Fibroblast of villous mesenchyme (primary cell): ENCODE measurements at places on chromosomes 2 and 18.

- peak; percentile 80 for DNase-seq
These were observed 159.4 kb downstream of the PIK3C3 start for GRCh38 chr18:42114310-42114943.

GRCh38 chr2:68357605-68358337, 7.3 kb upstream of the PLEK start:
- DNase-seq = peak; percentile 63

GRCh38 chr2:240518981-240519380, 38.8 kb downstream of the ANKMY1 start:
- no peak for DNase-seq

DNA sequence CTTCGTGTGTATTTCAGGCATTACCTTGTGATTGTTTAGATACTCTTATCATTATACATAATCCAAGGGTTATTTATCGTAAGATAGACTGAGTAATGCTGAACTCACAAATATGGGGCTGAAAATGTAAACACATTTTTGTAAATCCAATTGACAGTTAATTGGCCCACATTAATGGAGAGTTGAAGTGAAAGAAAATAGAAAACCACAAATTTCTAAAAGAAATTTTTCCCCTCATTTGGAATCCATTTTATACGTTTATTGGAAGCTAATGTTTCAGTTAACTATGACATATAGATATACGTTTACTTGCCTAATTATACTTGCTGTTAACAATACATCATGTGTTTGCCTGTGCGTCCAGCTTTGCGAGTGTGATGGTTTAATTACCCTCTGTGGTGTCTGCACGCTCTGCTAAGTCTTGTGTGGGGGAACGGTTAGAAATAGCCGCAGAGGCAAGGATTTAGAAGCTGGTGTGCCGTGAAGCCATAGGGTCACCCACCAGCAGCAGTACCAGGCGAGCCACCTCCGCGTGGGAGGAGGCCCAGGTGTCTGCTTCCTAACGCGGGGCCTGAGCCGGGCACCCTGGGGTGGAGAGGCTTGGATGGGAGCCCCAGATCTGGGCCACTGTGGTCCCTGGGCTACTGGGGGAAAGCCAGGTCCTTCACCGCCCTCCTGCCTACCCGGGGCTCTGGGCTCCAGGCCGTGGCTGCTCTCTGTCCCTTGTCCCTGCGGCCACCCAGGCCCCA, 38.0 kb downstream of the TSHZ1 start:
- DNase-seq = peak; percentile 52

DNA sequence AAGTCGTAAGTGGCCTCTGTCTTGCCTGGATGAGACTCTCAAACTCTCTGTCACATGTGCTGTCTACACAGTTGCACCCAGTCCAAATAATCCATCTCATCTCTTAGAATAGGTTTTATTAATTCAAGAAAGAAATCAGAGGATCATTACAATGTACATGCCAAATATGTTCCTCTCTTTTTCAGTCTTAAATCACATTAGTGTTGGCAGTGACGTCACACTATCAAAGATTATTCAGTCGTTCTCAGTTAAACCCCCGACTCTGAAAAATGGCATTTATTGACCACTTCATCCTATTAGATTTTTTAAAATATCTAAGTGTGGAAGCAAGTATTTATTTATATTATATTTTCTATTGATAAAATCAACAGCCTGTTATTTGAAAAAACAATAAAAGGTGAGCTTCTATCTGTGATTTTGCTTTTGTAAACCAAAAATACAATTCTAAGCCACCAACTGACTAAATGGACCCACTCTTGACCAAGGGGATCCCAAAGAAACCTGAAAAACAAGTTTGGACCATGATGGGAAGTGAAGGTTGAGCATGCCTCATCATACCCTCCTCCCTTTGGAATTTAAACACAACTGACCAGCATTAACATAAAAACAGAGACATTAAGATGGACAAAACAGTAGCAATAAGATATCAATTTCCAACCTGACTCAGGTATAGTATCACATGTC, 1894.4 kb upstream of the LRRTM1 start:
- no peak for DNase-seq

GRCh38 chr2:160679686-160680085, 186.1 kb upstream of the RBMS1 start:
- DNase-seq = no peak

GRCh38 chr2:66633631-66634030, 198.7 kb downstream of the MEIS1 start:
- DNase-seq = no peak

- DNase-seq = no peak
These were observed 70.8 kb downstream of the RTN4 start for GRCh38 chr2:54979321-54980044.

DNA sequence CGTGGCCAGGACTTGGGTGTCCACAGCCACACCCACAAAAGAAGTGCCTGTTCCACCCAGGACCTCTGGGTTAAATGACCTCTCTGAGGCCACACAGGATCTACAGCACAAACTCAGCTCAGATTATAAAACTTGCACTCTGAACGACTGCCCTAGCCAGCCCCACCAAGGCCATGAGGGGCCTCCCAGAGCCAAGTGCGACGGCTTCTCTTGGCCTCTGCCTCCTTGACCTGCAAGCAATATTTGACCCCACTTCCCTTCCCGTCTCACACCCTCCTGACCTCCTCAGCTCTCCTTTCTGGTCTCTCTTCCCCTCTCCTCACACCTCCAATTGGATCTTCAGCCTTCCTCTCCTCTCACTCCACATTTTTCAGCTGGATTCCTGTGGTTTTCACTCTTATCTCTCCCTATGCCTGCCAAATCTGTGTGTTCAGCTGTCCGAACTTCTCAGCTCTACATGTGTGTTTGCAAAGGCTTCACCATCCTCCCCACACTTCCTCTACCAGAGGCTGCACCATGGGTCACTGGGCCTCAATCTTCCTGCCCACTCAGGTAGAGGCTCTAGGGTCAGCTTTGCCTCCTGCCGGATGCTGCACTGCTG, 25.3 kb upstream of the STEAP3 start:
- DNase-seq = peak; percentile 61

DNA sequence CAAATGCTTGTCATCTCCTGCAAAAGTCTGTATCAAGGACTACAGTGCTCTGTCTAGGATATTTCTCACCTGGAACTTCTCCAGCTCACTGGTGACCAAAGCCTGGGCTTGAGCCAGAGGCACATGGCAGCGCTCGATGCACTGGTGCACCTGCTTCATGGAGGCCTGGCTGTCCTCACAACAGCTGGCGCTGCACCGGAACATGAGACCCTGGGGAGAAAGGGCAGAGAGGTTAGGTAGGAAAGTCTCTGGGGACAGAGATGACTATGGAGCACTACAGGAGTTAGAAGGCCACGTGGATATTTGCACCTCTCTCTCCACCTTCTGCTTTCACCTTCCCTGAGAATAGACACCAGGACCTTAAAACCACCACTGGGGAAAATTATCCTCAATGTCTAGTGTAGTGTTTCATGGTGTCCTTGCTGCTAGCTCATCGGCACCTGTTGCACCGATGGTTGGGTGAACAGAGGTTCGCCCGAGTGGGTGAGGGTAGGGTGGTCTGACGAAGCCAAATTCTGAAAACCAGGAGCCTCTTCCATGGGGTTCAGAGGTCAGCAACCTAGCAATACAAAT, 1.0 kb downstream of the FAM136A start:
- DNase-seq = no peak

DNA sequence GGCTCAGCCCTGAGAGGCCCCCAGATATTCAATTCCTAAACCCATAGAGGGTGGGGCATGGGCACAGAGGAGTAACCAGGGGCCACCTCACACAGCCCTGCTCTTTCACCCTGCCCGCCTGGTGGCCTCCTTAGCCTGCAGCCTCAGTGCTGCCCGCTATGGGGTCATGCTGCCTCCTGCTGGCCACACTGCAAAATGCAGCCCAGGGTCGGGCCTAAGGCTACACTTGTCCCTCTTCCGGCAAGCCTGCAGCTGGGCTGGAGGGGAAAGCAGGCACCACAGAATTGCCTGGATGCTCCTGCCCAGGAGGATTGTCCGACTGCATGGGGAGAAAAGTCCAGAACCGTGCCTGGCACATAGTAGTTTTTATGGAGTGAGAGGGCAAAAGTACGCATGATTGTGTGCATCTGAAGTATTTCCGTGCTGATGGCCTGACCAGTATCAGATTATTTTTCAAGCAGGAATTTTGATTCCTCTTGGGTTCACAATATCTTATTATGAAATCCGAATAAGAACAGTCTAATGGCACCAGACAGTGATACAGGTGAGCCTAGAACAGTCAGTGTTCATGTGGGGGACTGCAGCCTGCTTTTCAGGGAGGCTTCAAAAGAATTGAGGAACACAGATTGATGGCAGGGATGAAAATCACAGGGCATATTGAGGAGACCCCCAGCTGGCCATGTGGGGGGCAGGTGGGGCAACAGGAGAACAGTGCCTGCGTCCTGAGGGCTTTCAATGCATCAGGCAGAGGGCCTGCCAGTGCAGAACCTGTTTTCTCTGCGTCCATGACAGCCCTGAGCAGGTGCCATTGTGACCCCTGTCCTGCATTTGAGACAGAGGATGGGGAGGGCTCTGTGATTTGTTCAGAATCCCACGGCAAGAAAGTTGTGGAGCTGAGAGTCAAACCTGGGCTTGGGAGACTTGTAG, 51.2 kb upstream of the ALPP start:
- peak; percentile 45 for DNase-seq

GRCh38 chr2:19131871-19132270, 226.6 kb downstream of the OSR1 start:
- DNase-seq = no peak

- DNase-seq = no peak
These were observed 58.2 kb downstream of the SLC9A2 start for GRCh38 chr2:102677244-102678215.

DNA sequence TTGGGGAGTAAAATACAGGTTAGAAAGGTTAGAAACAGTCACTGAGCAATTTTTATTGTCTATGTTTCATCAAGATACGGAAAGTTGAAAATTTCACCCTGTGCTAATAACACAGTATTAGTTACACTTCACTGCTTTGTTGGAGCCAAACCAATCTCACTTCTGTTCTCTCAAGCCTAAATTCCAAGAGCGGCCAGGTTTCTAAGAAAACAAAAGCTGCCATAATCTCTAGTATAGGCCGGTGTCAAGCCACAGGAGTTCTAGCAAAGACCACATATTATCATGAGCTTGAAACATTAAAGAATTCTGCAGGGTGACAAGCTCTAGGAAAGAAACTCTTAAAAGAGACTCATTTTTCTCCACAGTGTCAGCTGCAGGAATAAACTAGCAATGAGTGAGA, 128.7 kb downstream of the TXNL1 start:
- DNase-seq = no peak

- DNase-seq = no peak
These were observed 45.1 kb downstream of the CDH19 start for GRCh38 chr18:66558773-66559172.

- DNase-seq = no peak
These were observed 16.4 kb downstream of the RMC1 start for GRCh38 chr18:23519734-23520133.

GRCh38 chr2:240586919-240587800, 626 bp downstream of the CAPN10 start:
- no peak for DNase-seq

DNA sequence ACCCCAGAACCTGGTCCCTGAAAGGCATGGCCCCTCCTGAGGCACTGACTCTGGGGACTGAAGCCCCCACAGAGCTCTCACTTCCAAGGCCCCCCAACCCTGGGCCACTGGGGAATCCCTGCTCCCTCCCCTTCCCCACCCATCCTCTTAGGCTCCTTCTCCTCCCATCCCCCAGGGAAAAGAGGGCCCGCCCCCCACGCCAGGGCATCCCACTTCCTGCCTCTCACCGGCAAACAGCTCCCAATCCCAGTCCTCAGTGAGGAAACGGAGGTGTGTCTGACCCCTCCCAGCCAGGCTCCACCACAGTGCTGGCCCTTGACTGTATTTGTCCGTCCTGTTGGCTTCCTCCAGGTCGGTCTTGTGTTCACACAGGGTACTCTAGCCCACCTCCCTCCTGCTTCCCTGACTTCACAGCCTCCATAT, 35.0 kb upstream of the PTMA start:
- DNase-seq = peak; percentile 77

DNA sequence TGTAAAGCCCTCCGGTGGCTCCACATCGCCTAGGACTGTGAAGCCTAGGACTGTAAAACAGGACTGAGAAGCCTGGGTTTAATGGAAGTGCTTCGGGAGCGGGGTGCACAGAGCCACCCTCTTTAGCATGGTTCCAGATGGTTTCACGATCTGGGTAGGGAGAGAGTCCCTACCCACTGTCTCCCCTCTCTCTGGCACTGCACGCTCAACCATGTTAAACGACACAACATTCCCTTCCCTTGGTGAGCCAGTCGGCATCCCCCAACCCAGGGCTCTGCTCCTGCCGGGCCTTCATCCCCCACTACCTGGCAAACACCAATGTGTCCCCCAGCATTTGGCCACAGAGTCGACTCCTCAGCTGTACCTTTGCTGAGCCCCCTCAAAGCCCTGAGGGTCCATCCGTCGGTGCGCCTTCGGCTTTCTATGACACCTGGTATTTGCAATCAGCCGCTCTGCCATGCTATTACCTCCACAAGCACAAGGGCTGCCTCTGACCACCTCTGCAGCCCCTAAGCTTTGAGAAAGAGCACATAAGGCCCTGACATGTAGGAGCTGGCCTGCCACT, 1.1 kb downstream of the COPS9 start:
- no peak for DNase-seq

- no peak for DNase-seq
These were observed 800 bp downstream of the HOXD13 start for GRCh38 chr2:176093145-176093897.

DNA sequence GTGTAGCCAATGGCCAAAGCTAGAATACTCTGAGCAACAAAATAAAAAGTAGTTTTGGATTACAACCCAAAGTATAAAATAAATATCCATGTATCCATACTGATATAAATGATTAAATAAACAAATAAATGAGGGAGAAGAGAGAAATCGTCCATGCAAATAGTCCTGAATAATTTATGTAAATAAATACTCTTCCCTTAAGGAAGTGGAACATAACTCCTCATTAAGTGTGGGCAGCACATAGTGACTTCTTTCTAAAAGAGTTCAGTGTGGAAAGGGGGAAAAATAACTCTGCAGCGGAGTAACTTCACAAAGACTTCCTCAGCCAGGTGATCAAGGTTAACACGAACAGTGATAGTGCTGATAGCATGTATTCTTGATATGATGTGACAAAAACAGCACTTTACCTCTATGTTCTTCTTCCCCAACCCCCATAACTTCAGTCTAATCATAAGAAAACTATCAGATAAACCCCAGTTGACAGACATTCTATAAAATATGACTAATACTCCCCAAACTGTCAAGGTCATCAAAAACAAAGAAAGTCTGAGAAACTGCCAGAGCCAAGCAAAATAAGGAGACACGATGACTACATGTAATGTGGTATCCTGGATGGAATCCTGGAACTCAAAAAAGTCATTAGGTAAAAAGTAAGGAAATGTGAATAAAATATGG, 30.7 kb downstream of the METTL8 start:
- DNase-seq = no peak

GRCh38 chr2:60486067-60486466, 67.4 kb downstream of the BCL11A start:
- DNase-seq = no peak

- no peak for DNase-seq
These were observed 148.4 kb downstream of the EIPR1 start for GRCh38 chr2:3229221-3229620.

DNA sequence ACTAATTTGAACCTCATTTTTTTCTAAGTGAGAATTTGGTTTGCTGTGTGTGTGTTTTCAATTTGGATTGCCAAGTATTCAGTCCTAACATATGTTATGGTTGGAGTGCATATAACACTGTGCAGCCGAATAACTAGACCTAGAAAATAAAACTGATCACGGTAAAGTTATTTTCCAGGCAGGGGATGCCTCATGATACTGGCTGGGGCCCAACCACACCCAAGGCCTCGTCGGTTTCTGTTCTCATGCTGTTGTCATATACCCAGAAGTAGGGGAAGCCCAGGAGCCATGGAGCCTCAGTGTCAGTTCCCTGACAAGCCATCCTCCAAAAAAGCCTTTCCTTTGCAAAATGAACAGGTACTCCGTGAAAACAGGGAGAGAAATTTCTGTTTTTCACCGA, 160.2 kb downstream of the GBX2 start:
- DNase-seq = no peak
